Mammary epithelial cell (primary cell): ENCODE measurements at places on chromosomes 5 and 9. TPM values are rescaled to one million over a fixed set of nuclear protein-coding genes. Genes with fewer than 3 reads are reported as not detected.

PTGR1 gene
- 66.8 TPM for polyA plus RNA-seq

GABRA1 gene
- polyA plus RNA-seq: not detected

GADD45G gene
- 0.08 TPM for polyA plus RNA-seq

HRCT1 gene
- polyA plus RNA-seq: 3.2 TPM

DMRT3 gene
- not detected for polyA plus RNA-seq

TRPM6 gene
- polyA plus RNA-seq: 0.19 TPM

PCDHGA4 gene
- 0.79 TPM for polyA plus RNA-seq

ANKRD34B gene
- not detected for polyA plus RNA-seq

BDP1 gene
- polyA plus RNA-seq: 6.1 TPM

PCDHB2 gene
- 2.9 TPM for polyA plus RNA-seq

MOB3B gene
- 14.9 TPM for polyA plus RNA-seq

GBA2 gene
- 30.3 TPM for polyA plus RNA-seq

TRIM14 gene
- polyA plus RNA-seq: 14.6 TPM

LCN2 gene
- 2.1 TPM for polyA plus RNA-seq
